ENCODE measurements at places on chromosomes 13 and 19.

- no peak for DNase-seq
Measured at GRCh38 chr19:45063851-45064801, 12.2 kb downstream of the ZNF296 start.

GRCh38 chr13:91459485-91459884, 61.1 kb downstream of the GPC5 start:
- DNase-seq = no peak

DNA sequence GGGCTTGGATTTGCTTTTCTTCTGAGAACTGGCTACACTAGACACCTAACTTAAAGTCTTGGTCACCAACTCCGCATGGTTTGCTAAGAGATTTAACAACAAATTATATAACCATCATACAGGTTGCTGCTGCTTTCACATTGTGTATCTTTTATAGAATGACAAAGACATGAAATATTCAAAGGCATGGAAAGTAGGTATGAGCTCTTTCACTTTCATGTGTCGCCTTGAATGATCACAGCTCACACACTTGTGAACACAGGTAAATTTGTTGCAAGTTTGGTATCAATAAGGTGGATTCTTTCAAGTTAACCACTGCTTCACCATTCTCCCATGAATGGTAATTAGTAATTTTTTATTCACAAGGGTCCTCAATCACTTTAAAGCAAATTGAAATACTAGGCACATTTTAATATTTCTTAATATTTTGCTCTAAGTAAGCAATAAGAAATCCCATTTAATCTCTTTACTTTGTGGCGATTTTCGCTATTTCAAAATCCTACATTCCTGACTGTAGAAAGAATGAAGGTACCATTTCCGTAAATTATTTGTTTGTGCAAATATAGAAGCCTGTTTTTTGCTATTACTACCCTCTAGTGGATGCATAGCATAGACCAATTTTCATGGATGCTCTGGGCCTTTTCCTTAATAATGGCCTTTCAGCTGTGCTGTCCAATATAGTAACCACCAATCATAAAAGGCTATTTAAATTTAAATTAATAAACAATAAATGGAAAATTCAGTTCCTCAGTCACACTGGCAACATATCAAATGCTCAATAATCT, 45.5 kb upstream of the FREM2 start:
- DNase-seq = no peak

DNA sequence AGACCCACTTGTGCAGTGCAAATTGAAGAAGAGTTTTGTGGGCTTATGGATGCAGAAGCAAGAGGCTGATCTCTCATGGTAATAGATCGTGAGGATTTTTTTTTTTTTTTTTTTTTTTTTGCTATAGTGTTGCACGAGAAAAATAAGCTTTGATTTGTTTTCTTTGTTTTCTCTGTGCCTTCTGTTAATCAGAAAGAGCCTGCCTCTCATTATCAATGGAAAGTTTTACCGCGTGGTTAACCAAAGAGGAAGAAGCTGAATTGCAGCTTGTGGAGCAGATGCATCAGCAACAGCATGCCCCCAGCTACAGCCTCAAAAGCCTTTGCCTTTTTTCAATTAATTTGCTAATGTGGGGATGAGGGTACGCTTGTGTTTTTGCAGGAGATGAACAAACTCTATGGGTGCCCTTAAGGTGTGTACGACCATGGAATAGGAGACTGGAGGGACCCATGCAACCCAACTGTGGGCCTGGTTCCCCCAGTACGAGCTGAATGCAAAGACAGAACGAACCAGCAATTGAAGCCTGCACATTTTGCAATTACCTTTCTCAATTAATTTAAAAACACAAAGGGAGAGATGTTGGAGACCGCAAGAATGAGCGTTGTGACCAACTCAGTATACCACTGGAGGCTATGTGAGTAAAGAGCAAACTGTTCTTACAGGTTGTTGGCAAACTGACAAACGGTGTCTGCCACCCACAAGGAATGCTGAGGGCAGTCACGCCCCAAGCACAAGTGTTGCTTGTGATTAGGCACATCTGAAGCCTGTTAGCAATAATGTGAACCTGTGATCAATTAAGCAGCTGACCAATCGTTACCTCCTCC, 58.6 kb upstream of the SPRY2 start:
- DNase-seq = no peak

- peak; percentile 48 for DNase-seq
Measured at GRCh38 chr13:27130979-27131623, 40.5 kb downstream of the USP12 start.

- no peak for DNase-seq
Measured at GRCh38 chr19:2054763-2055162, 3.7 kb upstream of the MKNK2 start.

DNA sequence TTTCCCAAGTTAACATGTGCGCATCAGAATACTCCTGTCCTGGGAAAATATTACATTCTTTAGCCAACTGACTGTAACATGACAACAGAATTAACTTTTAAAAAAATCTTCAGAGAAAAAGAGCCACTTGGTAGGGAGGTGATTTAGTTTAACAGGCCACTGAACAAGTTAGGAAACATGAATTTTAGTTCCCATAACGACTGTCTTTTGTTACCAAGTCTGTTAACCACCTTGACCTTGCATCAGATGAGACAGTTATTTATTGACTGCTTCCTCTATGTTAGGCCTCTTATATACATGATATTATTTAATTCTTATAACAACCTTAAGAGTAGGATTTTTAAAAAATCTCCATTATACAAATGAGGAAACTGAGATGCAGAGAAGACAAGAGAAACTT, 268.6 kb downstream of the NDFIP2 start:
- no peak for DNase-seq

DNA sequence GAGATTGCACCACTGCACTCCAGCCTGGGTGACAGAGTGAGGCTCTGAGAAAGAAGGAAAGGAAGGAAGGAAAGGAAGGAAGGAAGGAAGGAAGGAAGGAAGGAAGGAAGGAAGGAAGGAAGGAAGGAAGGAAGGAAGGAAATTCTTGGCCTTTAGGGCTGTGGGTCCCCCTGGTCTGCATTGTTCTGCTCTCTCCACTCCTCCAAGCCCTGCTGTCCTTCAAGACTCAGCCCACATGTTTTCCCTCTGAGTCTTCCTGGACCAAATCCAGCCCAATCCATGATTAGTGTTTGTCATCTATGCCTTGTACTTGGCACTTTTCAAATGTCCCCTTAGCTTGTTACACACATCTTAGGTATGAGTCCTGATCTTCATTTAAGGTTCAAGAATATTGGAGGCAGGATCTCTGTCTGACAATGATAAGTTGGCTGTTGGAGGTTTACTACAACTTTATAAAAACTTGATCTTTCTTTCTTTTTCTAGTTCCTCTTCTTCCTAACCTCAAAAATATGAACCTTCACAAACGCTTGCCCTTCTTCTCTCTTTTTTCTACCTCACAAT, 48.8 kb upstream of the INTS6 start:
- DNase-seq = no peak

DNA sequence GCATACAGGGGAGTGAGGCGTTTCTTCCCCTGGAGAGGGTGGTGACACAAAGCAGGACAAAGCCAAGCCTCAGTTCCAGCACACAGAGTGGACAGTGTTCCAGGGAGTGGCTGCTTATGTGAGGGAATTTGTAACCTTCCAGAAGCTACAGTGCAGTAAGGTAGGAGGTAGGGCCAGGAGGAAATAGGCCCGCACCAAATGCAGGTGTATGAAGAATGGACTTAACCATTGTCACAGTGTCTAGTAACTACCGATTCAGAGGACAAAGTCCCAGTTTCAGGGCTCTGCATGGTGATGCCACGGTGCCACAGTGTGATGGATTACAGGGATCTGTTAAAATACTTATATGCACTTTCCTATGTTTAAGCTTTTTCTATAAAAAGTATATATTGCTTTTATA, 135.3 kb downstream of the ZIC5 start:
- DNase-seq = no peak

- no peak for DNase-seq
Measured at GRCh38 chr19:15107061-15108010, at the start of gene SYDE1. TSS of gene SYDE1 (plus strand) at chr19:15107401. CDS start at chr19:15107434, 33 bp downstream.

- no peak for DNase-seq
Measured at GRCh38 chr13:27034678-27035111, 136.9 kb downstream of the USP12 start.

DNA sequence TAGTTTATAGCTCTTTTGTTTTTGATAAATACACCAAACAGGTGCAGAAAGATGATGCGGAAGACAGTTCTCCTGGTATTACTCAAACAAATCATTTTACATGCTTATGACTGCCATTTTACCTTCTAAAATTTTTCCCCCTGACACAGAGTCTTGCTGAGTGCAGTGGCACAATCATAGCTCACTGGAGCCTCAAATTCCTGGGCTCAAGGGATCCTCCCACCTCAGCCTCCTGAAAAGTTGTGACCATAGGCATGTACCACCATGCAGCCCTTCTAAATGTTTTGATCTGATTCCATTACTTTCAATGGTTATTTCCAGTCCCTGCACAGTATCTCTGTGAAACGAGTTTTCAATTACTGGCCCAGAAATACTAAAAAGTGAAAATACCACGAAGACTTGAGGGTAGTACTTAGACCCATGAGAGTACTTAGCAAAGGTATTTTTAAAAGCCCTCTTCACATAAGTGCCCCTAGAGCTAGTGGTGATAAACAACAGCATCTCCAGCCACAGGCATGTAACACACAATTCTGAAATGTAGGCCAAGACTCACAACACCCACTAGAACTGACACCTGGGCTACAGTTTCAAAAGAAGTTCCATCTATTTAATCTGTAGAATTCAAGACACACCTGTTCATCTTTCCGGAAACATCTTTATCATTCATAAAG, 11.3 kb downstream of the HSPH1 start:
- no peak for DNase-seq

DNA sequence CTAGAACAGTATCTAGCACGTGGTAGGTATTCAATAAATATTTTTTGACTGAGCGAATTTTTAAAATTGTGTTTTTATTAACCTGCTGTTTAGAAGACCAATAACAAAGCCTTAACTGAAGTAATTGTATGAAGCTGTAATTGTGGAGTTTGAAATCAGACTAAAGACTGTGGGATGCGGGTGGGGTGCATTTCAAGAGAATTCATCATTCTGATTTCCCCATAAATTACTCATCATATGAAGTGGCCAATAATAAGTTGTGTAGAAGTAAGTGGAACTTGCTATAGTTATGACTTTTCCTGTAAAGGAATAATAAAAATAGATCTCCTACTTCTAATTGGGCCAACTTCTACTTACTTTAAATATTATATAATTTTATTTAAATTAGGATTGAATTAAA, 449.3 kb downstream of the PCDH9 start:
- DNase-seq = no peak

DNA sequence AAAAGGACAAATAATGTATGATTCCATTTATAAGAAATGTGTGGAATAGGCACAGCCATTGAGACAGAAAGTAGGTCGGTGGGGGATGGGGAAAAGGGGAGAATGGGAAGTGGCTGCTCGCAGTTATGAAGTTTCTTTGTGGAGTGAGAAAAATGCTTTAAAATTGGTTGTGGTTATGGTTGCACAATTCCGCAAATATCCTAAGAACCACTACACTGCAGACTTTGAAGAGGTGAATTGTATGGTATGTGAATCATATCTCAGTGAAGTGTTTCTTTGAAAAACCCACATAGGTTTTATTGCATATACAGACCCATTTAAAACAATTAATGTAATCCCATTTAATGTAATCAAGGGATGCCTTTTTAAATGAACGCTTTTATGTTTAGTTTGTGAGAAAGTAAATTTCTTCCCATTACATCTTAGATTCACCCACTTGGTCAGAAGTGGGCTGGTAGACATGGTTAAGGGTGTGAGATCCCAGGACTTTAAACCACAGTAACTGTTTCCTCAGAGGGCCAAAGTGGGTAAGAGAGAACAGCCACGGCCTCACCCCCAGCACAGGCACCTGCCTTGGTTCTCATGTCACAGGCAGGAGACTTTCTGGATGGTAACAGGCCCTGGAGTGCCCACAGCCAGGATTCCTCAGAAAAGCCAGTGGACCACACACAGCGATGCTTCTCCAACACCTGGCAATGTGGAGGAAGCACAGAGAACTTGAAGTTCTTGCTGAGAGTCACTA, 119.3 kb upstream of the GJB6 start:
- no peak for DNase-seq

- no peak for DNase-seq
Measured at GRCh38 chr19:47523473-47523872, 8.6 kb upstream of the NAPA start.

DNA sequence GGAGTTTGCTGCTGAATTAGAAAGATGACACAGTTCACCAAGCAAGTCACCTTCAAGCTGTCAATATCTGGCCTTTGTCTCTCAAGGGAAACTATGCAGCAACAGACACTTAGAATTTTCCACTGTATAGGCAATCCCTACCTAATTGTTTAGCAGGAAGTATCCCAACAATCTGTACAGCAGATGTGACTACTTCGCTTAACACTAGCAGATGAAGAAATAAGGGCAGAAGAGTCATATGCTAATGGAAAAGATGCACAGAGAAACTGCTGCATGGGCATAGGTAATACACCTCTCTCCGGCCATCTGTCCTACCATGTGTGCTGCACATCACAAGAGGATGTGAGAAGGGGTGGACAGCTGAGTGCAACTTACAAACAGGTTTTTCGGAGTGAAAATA, 851.2 kb downstream of the PCDH9 start:
- DNase-seq = no peak

GRCh38 chr19:2720777-2721569, at the start of gene DIRAS1:
TSS of gene DIRAS1 (minus strand) at chr19:2721372. CDS start at chr19:2717806, 3,566 bp downstream.
- no peak for DNase-seq

- DNase-seq = no peak
Measured at GRCh38 chr13:40306817-40307216, 359.6 kb downstream of the FOXO1 start.

- peak; percentile 69 for DNase-seq
Measured at GRCh38 chr19:40614622-40615411, 13.6 kb downstream of the LTBP4 start.

DNA sequence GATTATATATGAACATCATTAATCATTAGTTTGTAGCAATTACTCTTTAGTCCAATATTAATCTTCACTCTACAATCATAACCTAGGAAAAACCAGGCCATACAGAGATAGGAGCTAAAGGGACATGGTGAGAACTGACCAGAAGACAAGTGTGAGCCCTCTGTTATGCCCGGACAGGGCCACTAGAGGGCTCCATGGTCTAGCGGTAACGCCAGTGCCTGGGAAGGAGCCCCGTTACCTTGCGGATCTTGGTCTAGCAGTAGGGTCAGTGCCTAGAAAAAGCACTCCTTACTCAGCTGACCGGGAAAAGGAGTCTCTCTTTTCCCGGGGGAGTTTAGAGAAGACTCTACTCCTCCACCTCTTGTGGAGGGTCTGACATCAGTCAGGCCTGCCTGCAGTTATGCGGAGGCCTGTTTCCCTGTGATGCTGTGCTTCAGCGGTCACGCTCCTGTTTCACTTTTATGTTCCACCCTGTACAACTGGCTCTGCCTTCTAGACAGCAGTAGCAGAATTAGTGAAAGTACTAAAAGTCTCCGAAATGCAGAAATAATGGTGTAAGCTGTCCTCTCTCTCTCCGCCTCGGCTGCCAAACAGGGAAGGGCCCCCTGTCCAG, 13.8 kb downstream of the OR7D4 start:
- DNase-seq = peak; percentile 62

- DNase-seq = no peak
Measured at GRCh38 chr13:96849091-96849490, 145.2 kb downstream of the OXGR1 start.

- no peak for DNase-seq
Measured at GRCh38 chr13:73142071-73142470, 83.3 kb downstream of the KLF5 start.

GRCh38 chr13:90968166-90968904, 379.2 kb upstream of the MIR17HG start:
- DNase-seq = no peak

Measured in CD4-positive, alpha-beta T cell treated with Interferon gamma for 1 hour (primary cell).